Sigmoid colon (tissue), 7 donors: ENCODE measurements at places on chromosomes 6 and 20. TPM values are rescaled to one million over a fixed set of nuclear protein-coding genes. Genes with fewer than 3 reads are reported as not detected.

- DNase-seq = no peak
- peaks cover 4% of the 10 kb centered on the region for H3K4me1 ChIP-seq
- no peaks in the 10 kb centered on the region for H3K36me3 ChIP-seq
These were observed 82.6 kb upstream of the BMP5 start for GRCh38 chr6:55957961-55958422.

GRCh38 chr6:21259660-21260059, 333.9 kb upstream of the SOX4 start:
- H3K27ac ChIP-seq = no peak overlapping the region
- DNase-seq = no peak
- no peaks in the 10 kb centered on the region for H3K27me3 ChIP-seq
- H3K4me3 ChIP-seq = no peak overlapping the region
- no peaks in the 10 kb centered on the region for H3K36me3 ChIP-seq
- H3K4me1 ChIP-seq = no peaks in the 10 kb centered on the region

DNA sequence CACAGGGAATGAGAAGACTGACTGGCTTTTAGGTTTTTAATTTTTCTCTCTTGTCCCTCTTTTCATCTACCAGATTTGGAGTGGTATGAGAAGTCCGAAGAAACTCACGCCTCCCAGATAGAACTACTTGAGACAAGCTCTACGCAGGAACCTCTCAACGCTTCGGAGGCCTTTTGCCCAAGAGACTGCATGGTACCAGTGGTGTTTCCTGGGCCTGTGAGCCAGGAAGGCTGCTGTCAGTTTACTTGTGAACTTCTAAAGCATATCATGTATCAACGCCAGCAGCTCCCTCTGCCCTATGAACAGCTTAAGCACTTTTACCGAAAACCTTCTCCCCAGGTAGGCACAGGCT, 644 bp downstream of the MAD2L1BP start:
- H3K4me3 ChIP-seq = peak overlapping the region; percentile 67
- H3K27ac ChIP-seq = peak overlapping the region; percentile 87
- DNase-seq = no peak

- H3K4me3 ChIP-seq = no peak overlapping the region
- no peaks in the 10 kb centered on the region for H3K36me3 ChIP-seq
- no peak overlapping the region for H3K27ac ChIP-seq
- H3K27me3 ChIP-seq = no peaks in the 10 kb centered on the region
- no peaks in the 10 kb centered on the region for H3K4me1 ChIP-seq
- DNase-seq = no peak
These were observed 4.7 kb upstream of the ENPP5 start for GRCh38 chr6:46175446-46175845.

- peak; percentile 76 for DNase-seq
- H3K4me3 ChIP-seq = no peak overlapping the region
- no peaks in the 10 kb centered on the region for H3K4me1 ChIP-seq
- H3K27ac ChIP-seq = peak overlapping the region; percentile 37
- no peaks in the 10 kb centered on the region for H3K27me3 ChIP-seq
- no peaks in the 10 kb centered on the region for H3K36me3 ChIP-seq
These were observed 20.4 kb upstream of the NOTCH4 start for GRCh38 chr6:32244270-32244669.

DNA sequence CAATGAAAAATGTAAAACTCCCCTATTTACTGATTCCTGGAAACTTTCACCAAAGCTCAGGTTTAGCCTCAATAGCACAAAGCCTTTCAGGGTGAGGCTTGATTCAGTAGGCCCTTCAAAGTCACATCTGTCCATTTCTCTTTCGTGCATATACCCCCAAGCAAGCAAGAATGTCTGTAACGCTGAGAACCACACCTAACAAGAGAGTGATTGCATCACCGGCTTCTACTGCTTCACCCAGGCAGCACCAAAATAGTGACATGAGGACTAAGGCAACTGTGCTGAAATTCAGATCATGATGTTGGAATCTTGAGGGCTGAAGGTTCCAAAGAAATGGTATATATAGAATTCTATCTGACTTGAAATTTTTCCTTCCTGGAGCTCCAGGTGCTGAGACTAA, 26.1 kb downstream of the CGA start:
- no peaks in the 10 kb centered on the region for H3K27me3 ChIP-seq
- H3K4me3 ChIP-seq = no peak overlapping the region

DNA sequence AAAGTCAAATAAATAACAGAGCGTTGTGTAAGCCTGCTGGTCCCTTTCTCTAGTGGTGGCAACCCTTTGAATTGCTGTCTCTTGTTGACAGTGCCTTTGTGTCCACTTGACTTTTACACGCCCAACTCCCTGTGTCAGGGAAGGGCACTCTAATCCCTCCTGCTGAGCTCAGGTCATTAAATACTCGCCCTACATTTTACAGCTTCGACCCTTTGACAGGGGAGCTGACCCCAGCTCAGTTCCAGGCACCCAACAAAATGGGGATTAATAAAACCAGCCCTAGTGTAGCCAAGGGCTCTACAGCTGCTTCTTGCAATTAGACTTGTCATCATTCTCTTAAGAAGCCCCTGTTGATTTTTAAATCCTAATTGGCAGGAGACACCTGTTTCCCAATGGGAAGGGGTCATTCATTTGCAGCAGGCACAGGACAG, 308.2 kb downstream of the EYA4 start:
- H3K36me3 ChIP-seq = no peaks in the 10 kb centered on the region
- peaks cover 13% of the 10 kb centered on the region for H3K4me1 ChIP-seq
- H3K27me3 ChIP-seq = no peaks in the 10 kb centered on the region
- no peak overlapping the region for H3K4me3 ChIP-seq

DNA sequence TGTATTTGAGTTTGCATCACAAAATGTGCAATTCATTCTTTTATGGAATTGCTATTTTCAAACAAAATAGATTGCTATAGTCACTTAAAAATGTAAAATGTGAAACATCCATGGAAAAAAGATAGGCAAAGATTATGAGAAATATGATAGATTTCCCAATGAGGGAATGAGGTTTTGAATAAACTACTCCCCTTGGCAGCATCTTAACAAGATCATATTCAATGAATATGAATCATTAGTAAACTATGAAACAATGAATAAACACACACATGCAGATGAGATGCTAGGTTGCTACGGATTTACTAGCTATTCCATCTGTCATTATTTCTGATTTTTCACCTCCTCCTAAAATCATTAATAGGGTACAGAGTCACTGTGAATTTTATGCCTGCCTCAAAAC, 401.8 kb downstream of the PHF3 start:
- no peak overlapping the region for H3K4me3 ChIP-seq
- H3K36me3 ChIP-seq = no peaks in the 10 kb centered on the region
- DNase-seq = no peak
- peaks cover 40% of the 10 kb centered on the region for H3K4me1 ChIP-seq
- H3K27ac ChIP-seq = no peak overlapping the region

DNA sequence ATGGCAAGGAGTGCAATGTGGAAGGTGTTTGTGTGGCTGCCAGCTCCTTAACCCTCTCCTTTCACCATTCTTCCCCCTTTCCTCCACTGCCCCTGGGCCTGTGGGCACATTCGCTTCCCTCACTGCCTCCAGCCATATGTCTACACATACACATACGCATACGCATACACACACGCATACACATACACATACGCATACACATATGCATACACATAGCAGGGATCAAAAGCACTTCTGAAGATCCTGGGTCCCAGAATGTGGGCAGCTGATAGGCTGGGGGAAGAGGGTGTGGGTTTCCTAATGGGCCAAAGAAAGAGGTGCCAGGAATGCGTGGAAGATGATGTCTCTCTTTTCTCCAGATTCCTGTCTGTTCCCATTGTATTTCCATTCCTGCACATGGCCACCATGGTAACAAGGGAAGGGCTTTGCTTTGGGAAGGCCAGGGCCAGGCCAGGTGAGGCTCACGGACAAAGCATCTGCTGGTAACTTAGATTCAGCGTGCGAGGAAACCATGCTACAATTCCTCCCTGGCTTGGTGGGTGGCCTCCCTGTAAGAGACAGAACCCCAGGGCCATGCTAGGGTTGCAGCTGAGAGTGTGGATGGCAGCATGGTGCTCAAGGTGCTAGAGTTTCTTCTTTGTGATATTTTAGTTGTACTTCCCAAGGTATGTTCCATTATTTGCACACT, 44.8 kb upstream of the GTSF1L start:
- no peak overlapping the region for H3K4me3 ChIP-seq
- H3K27me3 ChIP-seq = no peaks in the 10 kb centered on the region
- no peaks in the 10 kb centered on the region for H3K36me3 ChIP-seq
- no peak for DNase-seq
- H3K27ac ChIP-seq = no peak overlapping the region
- no peaks in the 10 kb centered on the region for H3K4me1 ChIP-seq

GRCh38 chr6:158854214-158855101, 35.3 kb upstream of the EZR start:
- H3K27me3 ChIP-seq = no peaks in the 10 kb centered on the region
- H3K4me3 ChIP-seq = no peak overlapping the region
- no peaks in the 10 kb centered on the region for H3K36me3 ChIP-seq
- DNase-seq = no peak
- H3K27ac ChIP-seq = peak overlapping the region; percentile 45

DNA sequence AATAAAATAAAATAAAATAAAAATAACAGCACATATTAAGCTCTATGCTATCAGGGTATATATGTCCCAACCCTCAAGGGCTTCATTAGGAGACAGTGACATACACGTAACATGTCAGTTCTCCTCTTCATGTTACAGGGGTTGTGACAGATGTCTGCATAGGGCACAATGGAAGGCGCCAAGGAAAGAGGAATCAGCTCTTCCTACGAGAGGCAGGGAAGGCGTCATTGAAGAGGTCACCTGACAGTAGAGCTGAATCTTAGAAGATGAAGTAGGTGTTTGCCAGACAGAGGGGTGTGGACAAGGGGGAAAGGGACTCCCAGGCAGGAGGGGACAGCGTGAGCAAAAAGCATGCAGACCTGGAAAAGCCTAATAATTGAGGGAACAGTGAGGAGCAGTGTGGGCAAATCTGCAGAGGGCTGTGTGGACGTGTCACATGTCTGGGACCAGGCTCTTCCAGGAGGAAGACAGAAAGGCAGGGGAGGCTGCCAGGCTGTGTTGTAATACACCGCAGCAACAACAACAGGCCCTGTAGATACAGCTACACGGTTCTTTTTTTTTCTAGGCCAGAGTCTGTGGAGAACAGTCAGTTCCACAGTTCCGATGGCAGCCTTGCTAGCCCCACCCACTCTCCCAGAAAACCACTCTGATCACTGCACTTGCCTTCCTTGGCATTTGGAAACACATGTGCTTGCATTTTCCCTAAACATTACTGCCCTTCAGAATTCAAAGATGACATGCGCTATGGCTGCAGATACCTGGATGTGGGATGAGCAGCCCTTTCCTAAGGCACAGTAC, 2.5 kb upstream of the FKBP5 start:
- H3K36me3 ChIP-seq = no peaks in the 10 kb centered on the region
- peak overlapping the region; percentile 98 for H3K27ac ChIP-seq
- peak; percentile 99 for DNase-seq

GRCh38 chr20:4524792-4525191, 196.9 kb upstream of the PRND start:
- no peaks in the 10 kb centered on the region for H3K4me1 ChIP-seq
- H3K27me3 ChIP-seq = no peaks in the 10 kb centered on the region
- H3K27ac ChIP-seq = no peak overlapping the region
- no peaks in the 10 kb centered on the region for H3K36me3 ChIP-seq
- DNase-seq = no peak

GRCh38 chr6:138203315-138203714, 15.0 kb downstream of the PBOV1 start:
- H3K36me3 ChIP-seq = no peaks in the 10 kb centered on the region
- no peak for DNase-seq
- no peaks in the 10 kb centered on the region for H3K27me3 ChIP-seq
- H3K27ac ChIP-seq = no peak overlapping the region
- H3K4me1 ChIP-seq = no peaks in the 10 kb centered on the region
- H3K4me3 ChIP-seq = no peak overlapping the region

GRCh38 chr6:2353412-2354137, 108.2 kb upstream of the GMDS start:
- H3K36me3 ChIP-seq = no peaks in the 10 kb centered on the region
- no peaks in the 10 kb centered on the region for H3K4me1 ChIP-seq
- DNase-seq = peak; percentile 71
- H3K27me3 ChIP-seq = no peaks in the 10 kb centered on the region
- H3K27ac ChIP-seq = no peak overlapping the region

DNA sequence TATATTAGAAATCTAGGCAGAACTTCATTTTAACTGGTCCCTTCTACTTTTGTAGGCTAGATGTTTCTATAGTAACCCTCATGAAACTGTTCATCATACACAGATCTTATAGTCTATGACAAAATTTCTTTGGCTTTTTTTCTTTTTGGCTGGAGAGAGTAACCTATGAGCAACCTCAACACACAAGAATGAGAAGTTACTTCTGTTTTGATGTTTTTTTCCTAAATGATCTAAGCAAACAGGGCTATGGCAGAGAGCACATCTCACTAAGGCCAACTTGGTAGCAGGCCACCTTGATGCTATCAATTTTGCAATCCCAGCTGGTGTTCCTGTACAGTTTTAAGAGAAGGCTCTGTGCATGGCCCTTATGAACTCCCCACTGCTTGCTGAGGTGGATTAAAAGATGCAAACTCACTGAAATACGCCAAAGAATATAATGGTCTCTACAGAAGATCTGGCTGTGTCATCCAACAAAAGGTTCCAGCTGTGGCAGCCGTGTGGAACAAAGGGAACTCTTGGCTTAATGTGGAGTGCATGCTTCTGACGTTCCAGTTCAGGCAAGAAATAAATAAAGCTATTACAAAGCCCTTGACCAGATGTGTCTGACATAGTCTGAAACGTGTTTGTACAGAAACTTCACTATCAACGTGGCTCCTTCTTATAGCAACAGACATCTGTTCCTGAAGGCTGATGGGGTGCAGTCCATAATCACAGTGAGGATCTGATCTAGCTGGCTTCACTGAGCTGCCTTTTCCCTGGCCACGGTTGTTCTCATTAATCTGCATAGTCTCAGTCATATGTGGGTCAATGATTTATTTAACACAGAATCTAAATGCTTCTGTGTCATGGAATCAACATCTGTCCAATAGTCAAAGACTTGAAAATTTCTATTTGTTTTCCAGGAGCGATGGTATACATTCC, 481.1 kb downstream of the BMP2 start:
- H3K4me1 ChIP-seq = no peaks in the 10 kb centered on the region
- no peak overlapping the region for H3K4me3 ChIP-seq
- no peak overlapping the region for H3K27ac ChIP-seq
- H3K27me3 ChIP-seq = no peaks in the 10 kb centered on the region
- DNase-seq = peak; percentile 63

Gene C20orf204
- total RNA-seq = 1.1 TPM

Gene SIRPD
- total RNA-seq = not detected

Gene YTHDF1
- 20.2 TPM for total RNA-seq

Gene LRRN4
- 0.16 TPM for total RNA-seq

Gene GPR6
- not detected for total RNA-seq

Gene SRPK1
- total RNA-seq = 37.2 TPM

Gene AVP
- total RNA-seq = not detected

Gene HCRTR2
- total RNA-seq = not detected

Gene TRIM40
- total RNA-seq = not detected

Gene GNMT
- not detected for total RNA-seq

Gene MAP3K4
- 79.2 TPM for total RNA-seq

Gene MCHR2
- 0.33 TPM for total RNA-seq

Gene GRM4
- not detected for total RNA-seq

Gene LTB
- 0.68 TPM for total RNA-seq

Gene B3GAT2
- total RNA-seq = not detected

Gene HLA-DQA1
- total RNA-seq = 9.5 TPM

Gene GABRR2
- total RNA-seq = 0.99 TPM

Gene CHRNA4
- total RNA-seq = 1.1 TPM
